ENCODE measurements at places on chromosomes 11 and 22.

- DNase-seq, result no peak
These were observed 51.4 kb downstream of the GRIK4 start for GRCh38 chr11:120562806-120563425.

GRCh38 chr22:30245985-30246813 lies at the start of gene LIF:
TSS of gene LIF (minus strand) at chr22:30246759. CDS start at chr22:30246695, 64 bp downstream.
- peak; percentile 83 for DNase-seq

DNA sequence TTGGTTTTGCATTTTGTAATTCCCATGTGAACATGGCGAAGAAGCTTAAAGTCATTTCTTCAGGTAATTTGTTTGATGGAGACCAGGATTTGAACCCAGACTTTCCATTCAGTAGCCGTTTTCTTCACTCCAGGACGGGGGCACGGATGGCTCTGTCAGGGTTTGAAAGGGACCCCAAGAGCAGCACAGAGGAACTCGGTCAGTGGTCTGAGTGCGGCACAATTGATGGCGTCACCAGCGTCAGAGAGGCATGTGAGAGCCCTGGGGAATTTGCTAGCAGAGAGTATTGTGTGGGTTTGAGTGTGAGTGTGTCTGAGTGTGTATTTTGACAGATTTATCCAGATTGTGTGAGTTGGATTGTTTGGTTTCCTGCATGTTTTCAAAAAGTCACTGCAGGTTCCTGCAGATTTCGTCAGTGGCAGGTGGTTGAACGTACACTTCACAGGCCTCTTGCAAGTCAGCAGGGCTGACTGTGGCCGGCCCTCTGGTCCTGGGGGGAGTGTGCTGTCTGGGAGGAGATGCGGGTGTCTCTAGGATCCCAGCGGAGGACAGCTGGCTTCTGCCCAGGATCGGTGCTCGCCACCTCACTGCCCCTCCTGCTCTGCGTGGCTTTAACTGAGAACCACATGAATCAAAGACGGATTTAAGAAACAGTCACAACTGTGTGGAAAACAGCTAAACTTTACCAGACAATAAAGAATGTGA lies 199.3 kb downstream of the TBC1D22A start:
- DNase-seq, result no peak

- DNase-seq, result no peak
These were observed 8.5 kb downstream of the ELFN2 start for GRCh38 chr22:37418627-37419369.

DNA sequence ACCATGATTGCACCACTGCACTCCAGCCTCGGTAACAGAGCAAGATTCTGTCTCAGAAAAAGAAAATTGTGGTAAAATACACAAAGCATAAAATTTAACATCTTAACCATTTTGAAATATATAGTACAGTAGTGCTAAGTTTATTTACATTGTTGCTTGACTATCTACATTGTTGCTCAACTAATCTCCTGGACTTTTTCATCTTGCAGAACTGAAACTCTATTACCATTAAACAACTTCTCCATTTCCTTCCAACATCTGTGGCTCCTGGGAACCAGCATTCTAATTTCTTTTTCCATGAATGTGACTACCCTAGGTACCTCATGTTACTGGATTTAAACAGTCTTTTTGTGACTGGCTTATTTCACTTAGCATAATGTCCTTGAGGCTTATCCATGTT lies 13.5 kb upstream of the VWA5A start:
- DNase-seq, result no peak

DNA sequence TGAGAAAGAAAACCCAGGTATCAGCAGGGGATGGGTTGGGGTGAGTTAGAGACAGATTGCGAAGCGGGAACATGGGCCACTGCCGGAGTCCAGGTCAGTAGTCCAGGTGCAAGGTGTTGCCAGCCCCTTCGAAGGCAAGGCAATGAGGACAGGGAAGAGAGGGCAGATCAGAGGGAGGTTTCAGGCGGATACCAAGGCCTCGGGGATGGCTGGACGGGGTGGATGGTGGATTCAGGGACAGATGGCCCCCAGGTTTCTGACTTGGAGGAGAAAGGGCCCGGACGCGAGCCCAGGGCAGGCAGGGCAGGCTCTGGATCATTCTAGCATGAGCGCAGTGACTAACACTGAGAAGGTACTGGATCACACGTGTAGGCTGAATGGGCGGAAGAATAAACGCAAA lies 25.4 kb upstream of the IGSF9B start:
- no peak for DNase-seq

- DNase-seq, result no peak
These were observed 78.9 kb upstream of the FGF3 start for GRCh38 chr11:69898123-69898522.

DNA sequence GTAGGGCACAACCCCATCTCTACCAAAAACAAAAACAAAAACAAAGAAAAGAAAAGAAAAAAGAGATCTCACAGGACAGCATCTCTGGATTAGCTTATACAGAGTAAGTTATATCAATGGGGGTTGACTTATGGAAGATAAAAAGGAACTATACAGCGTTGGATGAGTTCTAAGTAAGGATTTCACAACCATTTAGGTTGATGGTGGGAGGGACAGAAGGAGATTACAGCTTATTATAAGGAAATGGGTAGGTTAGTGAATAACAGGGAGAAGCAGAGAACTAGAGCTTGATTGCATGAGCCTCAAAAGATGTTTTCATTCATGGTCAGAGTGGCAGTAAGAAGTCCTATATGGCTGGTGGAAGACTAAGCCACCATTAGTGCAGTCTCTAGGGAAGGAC lies 60.3 kb downstream of the CECR2 start:
- no peak for DNase-seq

DNA sequence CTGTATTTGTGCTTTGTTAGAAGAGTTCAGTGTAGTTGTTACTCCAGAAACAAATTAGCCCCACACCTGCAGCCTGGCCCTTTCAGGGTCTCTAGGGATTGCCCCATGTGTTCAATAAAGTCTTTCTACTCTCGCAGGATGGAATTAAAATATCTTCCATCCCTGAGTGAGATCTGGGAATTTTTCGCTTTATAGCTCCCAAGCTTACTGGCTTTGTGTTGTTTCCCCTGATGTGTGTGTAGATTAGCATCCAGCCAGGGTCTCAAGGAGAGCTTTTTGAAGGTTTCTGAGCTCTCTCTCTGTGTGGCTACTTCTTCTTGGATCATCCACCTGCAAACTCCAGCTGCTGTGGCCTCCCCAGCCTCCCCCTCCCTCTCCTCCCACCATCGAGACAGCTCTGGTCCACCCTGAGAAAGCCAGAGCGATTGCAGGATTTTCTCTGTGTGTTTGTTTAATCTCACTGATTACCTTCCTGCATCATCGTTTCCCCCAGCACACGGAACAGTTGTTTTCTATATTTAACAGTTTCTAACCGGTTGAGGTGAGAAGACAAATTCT lies 553.5 kb downstream of the TBC1D22A start:
- DNase-seq, result no peak

- DNase-seq, result no peak
These were observed 87.1 kb upstream of the RAG2 start for GRCh38 chr11:36684840-36685801.

DNA sequence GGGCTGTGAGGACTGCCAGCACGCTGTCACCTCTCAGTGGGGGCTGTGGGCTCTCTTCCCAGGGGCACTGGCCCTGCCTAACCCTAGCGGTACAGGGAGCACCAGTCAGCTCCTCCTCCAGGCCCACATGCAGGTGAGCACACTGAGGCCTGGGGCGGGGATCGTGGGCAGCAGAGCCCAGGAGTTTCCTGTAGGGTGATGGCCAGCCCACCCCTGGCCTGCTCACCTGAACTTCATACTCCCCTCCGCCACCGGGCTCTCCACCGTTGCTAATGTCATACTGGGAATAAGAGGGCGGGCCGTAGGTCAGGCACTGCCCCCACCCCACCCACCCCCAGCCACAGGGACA lies 10.0 kb upstream of the TREH start:
- DNase-seq, result no peak

DNA sequence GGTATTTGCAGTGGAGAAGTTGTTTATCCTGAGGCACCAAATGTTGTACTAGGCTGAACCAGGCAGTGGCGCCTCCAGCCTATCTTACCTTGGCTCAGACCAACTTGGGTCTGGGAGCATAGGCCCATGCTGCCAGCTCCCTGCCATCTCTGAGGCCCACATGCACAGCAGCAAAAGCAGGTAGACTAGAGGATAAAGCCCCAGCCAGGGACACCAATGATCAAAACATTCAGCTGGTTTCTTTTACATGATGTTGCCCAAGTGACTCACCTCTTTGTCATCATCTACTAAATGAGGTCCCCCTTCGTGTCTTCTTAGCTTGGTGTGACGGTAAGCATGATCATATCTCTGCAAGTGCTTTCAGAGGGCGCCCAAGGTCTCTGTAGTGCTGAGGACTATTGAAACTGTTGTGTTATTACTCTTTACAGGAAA lies 112.1 kb upstream of the DRD2 start:
- DNase-seq, result no peak

DNA sequence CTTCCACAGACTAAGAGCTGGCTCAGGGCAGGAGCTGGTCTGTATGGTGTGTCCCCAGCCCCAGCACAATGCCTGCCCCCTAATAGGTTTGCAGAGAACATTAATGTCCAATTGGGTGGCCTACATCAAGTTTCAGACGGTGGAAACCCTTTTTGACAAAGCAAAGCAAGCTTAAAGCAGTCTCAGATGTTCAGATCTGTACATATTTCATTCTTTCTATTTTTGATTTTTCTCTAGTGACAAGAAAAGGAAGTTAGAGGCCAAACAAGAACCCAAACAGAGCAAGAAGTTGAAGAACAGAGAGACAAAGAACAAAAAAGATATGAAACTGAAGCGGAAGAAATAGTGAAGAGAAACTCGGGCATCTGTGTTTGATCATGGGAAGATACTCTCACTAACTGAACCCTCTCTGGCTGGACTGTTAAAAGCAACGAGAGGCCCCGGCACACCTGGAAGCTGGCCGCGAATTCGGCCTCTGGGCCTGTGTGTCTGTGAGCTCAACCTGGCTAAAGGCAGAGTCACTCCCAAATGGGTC lies 40.5 kb downstream of the NAT10 start:
- DNase-seq, result no peak

GRCh38 chr22:40345271-40345670 lies 1.0 kb upstream of the ADSL start:
- DNase-seq, result peak; percentile 23

GRCh38 chr11:125381499-125382044 lies 114.5 kb downstream of the FEZ1 start:
- DNase-seq, result no peak

GRCh38 chr22:50731811-50732624 lies 6.0 kb upstream of the ACR start:
- peak; percentile 55 for DNase-seq

All from choroid plexus epithelial cell (primary cell).